ENCODE measurements at places on chromosomes 11 and 22. TPM values are rescaled to one million over a fixed set of nuclear protein-coding genes. Genes with fewer than 3 reads are reported as not detected.

GRCh38 chr22:20777420-20778177, 3.7 kb downstream of the SERPIND1 start:
- DNase-seq, result no peak

Gene PLAAT2
- not detected for total RNA-seq

- no peak for DNase-seq
Measured at GRCh38 chr11:11148596-11148995, 204.5 kb downstream of the CSNK2A3 start.

Gene MAPK8IP1
- 48.1 TPM for total RNA-seq

- DNase-seq, result no peak
Measured at GRCh38 chr11:121236115-121237001, 56.2 kb upstream of the SC5D start.
